ENCODE measurements at places on chromosomes 7 and 10.
A peak's percentile ranks its signal among the peaks of the same experiment; 100 is the strongest.

DNA sequence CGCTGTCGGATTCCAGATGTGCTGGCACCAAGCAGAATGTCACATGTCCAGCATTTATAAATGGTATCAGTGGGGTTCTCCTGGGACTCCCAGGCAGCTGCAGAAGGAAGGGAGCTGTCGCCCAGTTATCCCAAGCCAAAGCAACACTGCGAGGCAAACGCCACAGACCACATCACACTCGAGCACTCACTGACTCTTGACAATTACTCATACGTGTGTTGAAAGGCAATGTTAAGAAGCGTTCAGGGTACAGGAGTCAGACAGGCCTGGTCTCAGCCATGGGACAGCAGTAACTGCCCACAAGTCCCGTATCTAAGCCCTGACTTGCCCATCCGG is 113.4 kb downstream of the DIP2C start:
- DNase-seq: peak; percentile 65

DNA sequence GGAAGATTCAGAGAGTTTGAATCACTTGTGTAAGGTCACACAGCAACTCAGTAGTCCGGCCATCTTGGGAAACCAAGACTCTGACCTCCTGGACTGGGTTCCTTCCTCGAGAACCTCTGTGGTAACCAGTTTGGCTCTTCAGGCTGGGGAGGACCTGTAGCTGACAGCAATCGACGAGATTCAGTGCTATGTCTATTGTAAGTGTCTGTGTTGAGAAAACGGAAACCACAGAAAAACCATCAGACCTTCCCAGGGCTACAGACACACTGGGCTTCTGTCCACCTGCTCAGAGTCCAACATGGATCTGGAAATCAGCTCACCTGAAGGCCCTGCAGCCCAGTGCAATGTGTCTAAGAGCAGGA is 403.7 kb downstream of the RPS24 start:
- DNase-seq: no peak

- DNase-seq: no peak
These were observed 195.3 kb downstream of the FAM107B start for GRCh38 chr10:14579405-14579804.

GRCh38 chr7:158570449-158571170 is 17.0 kb downstream of the PTPRN2 start:
- no peak for DNase-seq

DNA sequence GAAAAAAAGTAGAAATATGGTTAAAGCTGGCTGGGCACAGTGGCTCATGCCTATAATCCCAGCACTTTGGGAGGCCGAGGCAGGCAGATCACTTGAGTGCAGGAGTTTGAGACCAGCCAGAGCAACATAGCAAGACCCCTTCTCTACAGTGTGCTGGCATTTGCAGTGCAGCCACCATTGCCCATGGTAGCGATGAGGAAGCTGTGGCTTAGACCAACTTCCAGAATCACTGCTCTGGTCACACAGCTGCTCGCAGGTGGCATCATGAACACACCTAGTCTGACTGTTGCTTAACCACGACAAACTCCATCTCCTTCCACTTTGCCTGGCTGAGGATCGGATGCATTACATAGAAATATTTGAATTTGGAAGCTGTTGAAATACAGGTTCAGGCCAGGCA is 137.1 kb downstream of the CUX1 start:
- no peak for DNase-seq

GRCh38 chr7:116829493-116829892 is 32.9 kb upstream of the CAPZA2 start:
- no peak for DNase-seq

DNA sequence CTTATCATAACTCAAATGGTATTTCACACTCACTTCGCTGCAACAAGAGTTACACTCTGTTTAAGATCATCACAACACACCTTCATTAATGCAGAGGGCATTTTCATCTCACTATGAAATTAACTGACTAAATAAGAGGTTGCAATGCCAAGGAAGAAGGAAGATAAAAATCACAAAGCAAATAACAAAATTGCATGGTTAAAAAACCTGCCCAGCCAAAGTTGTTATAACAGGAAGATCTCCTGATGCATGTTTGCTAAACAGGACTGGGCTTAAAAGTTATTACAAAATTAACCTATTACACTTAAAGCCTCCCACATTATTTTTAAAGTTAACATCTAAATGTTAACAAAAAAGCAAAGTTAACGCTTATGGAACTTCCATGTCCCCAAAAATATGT is 11.8 kb downstream of the FAM13C start:
- no peak for DNase-seq

GRCh38 chr7:136074843-136075242 is 97.7 kb upstream of the MTPN start:
- DNase-seq: no peak

DNA sequence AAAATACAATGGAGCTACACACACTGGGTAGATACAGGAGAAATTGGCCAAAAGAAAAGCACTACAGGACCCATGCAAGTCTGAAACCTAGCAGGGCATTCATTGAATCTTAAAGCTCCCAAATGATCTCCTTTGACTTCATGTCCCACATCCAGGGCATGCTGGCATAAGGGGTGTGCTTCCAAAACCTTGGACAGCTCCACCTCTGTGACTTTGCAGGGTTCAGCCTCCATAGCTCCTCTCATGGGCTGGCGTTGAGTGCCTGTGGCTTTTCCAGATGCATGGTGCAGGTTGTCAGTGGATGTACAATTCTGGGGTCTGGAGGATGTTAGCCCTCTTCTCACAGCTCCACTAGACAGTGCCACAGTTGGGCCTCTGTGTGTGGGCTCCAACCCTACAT is 626.3 kb upstream of the POT1 start:
- DNase-seq: no peak

- DNase-seq: no peak
These were observed 291.7 kb upstream of the HABP2 start for GRCh38 chr10:113261161-113261560.

DNA sequence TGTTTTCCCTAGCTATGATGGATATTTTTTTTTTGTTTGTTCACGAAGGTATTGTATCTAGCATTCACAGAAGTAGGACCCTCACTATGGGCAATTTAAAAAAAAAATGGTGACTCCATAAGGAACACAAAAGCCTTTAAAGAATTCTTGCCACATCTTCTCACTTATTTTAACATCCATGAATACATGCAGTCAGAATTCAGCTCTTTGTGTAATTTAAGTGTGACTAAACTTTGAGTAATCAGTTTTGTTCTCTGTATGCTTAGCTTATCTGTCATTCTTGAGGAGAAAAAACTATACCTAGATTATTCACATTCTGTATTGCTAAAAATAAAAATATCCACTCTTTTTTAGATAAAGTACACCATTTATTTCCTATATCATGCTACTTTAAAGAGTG is 313.2 kb upstream of the KCND2 start:
- DNase-seq: peak; percentile 75

- DNase-seq: no peak
These were observed 21.2 kb downstream of the PRKCQ start for GRCh38 chr10:6558759-6559461.

DNA sequence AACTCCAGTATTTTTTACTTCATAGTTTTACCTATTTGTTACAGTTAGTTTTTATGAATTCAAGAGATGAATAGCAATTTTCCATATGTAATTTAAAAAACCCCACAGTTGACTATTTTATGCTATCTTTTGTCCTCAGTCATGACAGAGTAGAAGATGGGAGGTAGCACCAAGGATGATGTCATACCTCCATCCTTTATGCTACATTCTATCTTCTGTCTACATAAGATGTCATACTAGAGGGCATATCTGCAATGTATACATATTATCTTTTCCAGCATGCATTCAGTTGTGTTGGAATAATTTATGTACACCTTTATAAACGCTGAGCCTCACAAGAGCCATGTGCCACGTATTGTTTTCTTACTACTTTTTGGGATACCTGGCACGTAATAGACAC is 184.2 kb downstream of the CFTR start:
- no peak for DNase-seq

GRCh38 chr7:87345962-87346371 is 503 bp downstream of the CROT start:
- no peak for DNase-seq

GRCh38 chr7:39088730-39089593 is 111.3 kb downstream of the POU6F2 start:
- no peak for DNase-seq

DNA sequence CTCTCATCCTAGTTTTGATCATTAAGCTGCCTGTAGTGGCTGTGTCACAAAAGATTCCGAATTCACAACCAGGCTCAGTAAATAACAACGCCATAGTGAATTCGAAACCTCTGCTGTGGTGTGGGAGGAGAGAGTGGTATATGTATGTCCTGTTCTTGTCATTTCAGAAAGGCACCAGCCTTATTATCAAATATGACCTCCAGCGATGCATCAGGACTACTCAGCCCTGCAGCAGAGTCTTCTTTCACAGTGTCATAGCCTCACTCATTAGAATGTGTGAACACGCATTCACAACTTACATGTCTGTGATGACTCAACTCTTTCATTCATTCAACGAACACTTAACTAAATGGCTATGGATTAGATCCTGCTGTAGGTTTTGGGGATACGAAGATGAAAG is 15.3 kb downstream of the AOC1 start:
- DNase-seq: no peak

DNA sequence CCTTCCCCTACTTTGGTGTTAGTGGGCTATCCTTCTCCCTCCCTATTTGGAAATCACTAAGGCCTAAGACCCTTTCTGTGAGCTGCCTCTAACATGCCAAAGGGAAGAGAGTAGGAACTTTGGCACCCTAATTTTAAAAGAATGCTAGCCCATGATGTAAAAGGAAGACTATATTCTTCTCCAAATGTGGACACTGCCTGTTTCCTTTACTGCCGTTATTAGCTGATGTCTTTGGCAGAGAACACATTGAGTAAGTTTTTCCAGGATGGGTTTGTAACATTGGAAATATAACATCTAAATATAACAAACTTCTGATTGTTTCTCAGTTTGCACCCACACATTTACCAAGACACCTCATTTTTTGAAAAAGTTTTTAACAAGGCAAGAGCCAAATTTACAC is 56.9 kb upstream of the TNKS2 start:
- DNase-seq: no peak

GRCh38 chr10:5885619-5886018 is 4.1 kb downstream of the ANKRD16 start:
- DNase-seq: no peak

- DNase-seq: no peak
These were observed 11.0 kb upstream of the GALNTL5 start for GRCh38 chr7:151945224-151945623.

DNA sequence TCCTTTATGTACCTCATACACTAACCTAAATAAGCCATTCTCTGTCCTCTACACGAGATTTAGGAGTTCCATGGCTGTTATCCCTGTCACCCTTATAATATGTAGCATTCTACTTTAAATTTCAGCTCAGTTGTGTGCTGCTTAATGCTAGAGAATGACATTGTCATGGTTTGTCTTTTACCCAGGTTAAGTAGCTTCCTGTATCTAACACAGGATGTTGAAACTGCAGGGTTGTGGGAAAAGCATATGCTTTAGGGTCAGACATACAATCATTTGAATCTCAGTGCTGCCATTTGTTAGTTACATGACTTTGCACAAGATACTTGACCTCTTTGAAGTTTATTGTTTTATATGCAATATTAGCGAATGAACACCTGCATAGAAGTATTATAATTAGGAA is 235.1 kb upstream of the CACNA2D1 start:
- no peak for DNase-seq

DNA sequence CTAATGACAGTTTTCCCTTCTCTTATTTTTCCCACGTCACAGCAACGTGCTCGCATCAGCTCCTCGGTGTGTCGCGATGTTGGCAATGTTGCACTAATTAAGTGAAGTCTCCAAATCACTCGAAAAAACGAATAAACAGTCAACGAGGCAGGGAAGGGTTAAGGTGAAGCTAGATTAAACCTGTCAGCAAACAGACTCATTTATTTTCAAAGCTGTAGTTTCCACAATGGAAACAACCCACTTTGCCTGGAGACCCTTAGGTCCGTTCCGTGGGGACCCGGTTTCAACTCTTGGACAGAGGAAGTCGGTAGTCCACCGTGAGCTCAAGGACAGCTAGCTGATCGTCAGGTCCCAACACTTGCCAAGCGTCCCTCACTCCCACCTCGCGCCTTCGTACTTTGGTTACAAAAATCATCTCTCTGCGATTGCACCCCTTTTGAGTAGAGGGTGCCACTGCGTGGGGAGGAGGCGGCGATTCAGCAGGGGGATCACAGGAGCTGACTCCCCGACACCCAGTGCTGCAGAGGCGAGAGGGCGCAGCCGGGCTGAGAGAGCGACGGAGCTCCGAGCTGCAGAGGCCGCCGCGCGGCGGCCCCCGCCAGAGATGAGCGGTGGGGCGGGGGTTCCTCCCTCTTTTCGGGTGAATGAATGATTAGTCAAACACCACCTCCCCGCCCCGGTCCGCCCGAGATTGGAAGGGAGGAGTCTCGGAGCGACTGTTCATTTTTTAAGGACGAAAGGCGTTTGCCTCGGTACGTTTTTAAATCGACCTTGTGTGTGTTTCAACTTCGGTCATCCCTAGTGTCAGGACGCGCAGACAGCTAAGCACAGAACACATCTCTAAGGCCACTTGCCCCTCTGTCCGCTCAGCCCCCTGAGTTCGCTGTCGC is 1.3 kb upstream of the BMPER start:
- peak; percentile 82 for DNase-seq

DNA sequence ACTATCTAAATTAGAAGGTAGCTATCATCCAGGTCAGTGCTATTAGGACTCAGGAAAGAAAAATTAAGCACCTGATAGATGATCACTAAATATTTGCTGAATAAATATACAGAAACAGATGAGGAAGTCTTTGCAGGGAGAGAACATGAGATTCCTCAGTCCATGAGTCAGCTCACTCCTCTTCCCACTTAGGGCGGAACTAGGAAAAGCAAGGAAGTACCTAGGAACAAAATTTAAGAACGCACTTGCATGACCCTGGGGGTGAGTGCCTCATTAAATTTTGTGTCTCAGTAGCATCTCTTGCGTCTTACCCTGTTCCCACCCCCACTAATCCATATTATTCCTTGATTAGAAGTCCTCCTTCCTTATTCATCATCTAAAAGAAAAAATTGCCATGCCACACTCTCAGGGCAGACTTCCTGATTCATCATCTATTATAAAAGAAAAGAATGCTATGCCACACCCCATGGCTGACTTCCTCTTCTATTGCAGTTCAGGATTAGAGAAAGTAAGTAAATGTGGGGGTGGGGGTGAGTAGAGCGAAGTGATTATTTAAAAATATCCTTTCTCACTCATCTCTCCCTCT is 208.8 kb downstream of the THSD7A start:
- peak; percentile 5 for DNase-seq

GRCh38 chr7:30674876-30675275 is 7.4 kb downstream of the CRHR2 start:
- DNase-seq: no peak

GRCh38 chr7:1545417-1546246 is 10.4 kb downstream of the TMEM184A start:
- DNase-seq: no peak

Data from fibroblast of skin of right biceps (primary cell).